ENCODE measurements at places on chromosomes 7 and 10.

GRCh38 chr7:125828153-125828700, 898.6 kb upstream of the POT1 start:
- DNase-seq, result no peak

DNA sequence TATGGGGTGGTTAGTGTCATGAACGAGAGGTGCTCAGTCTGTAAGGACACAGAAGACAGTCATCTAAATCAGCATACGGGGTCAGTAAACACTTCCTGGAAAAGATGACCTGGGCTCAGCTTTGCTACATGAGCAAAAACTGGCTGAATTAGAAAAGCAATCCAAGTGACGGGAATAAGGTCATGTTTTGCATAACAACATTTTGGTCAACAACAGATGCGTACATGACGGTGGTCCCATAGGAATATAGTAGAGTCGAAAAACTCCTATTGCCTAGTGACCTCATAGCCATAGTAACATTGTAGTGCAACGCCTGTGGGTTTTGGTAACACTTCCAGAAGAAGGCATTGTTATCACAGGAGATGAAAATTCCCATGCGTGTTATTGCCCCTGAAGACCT, 92.9 kb downstream of the CTNNA3 start:
- no peak for DNase-seq

DNA sequence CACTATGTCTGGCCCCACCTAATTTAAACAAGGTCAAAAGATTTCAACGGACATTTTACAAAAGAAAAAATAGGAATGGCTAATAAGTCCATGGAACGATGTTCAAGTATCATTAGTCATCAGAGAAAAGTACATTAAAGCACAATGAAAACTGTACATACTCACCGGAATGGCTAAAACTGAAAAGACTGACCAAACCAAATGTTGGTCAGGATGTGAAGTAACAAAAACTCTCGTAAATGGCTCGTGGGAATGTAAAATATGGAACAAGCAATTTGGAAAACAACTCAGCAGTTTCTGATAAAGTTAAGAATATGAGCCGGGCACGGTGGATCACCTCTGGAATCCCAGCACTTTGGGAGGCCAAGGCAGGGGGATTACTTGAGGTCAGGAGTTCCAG, 65.7 kb upstream of the PARD3 start:
- DNase-seq, result no peak

DNA sequence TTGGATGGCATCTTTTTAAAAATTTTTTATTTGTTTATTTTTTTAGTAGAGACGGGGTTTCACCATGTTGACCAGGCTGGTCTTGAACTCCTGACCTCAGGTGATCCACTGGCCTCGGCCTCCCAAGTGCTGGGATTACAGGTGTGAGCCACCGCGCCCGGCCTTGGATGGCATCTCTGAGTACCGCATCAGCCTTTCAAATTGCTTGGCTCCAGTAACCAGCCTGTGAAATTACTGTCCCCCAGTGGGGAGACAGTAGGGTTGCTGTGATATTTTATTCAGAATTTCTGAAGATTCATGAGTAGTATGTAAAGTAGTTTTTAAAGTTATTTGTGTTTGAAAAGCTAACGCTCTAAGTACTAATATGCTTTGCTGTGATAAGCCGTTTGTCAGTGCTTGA, 1.2 kb downstream of the NUB1 start:
- no peak for DNase-seq

- peak; percentile 48 for DNase-seq
These were observed 3.6 kb upstream of the MTPN start for GRCh38 chr7:135980665-135981180.

DNA sequence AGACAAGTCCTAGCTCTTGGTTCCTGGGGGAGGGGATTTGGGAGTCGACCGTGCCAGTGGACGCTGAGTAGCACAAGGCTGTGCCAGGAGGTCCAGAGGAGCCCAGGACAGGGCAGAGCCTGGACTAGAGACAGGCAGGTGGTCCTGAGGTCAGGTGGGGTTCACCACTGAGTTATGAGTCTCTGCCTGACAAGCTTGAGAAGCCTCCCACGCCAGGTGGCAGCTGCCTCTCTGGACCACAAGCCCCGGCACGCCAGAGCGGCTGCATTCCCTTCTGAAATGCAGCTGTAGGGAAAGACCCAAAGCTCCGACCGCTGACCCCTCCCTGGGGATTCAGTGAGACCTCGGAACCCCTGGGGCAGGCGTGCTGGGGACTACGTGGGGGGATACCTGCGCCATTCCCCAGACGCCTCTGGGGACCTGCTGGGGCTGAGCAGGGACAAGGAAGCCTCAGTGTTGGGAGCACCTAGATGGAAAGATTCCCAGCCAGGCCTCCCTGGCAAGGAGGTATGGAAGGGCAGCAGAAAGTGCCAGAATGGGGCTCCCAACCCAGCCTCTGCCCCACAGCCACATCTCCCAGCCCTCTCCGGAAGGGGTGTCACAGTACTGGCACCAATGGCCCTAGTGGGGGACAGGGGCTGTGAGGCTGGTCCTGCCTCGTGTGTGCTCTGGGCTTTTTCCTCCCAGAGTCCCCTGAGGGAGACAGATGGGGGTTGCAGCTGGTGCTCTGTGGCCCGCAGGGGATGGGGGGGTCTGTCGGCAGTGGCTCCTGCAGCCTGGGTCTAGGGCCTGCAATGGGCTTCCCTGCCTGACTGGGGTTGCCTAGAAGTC, 29.0 kb downstream of the PDGFA start:
- DNase-seq, result no peak

DNA sequence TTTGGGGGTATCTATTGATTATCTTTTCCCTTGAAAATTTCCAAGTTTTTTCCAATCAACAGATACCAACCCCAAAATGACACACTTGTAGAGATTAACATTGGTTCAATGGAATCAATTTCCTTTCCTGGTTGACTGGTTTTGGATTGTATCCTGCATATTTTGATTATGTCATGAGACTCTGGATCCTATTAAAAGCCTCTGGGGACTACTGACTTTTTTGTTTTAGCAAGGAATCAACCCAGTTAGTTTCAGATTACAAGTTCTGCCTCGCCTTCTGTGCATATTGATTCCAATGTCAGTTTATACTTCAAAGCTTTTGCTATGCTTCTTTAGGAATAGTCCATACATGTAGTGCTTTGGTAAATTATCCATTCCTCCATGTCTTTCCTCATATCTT, 29.2 kb downstream of the COPG2 start:
- DNase-seq, result no peak

GRCh38 chr10:89954787-89955566, 253.6 kb downstream of the KIF20B start:
- DNase-seq, result no peak

GRCh38 chr7:46581268-46581667, 660.2 kb upstream of the IGFBP3 start:
- DNase-seq, result no peak

DNA sequence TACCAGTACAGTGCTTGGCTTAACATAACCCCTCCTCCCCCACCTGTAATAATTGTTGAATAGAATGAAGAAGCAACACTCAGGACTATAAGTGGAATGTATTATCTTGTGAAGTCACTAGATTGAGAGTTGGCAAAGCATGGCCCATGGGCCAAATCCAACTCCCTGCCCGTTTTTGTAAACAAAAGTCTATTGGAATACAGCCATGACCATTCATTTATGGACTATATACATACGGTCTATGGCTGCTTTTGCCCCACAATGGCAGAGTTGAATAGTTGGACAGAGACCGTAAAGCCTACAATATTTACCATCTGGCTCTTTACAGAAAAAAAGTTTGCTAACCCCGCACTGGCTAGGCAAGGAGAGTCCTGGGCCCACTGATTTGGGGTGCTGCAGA, 48.1 kb upstream of the CYCS start:
- no peak for DNase-seq

- DNase-seq, result no peak
These were observed 84.0 kb downstream of the HIPK2 start for GRCh38 chr7:139693651-139694388.

- no peak for DNase-seq
These were observed 63.9 kb downstream of the PPP1R9A start for GRCh38 chr7:94971051-94971867.

- no peak for DNase-seq
These were observed 218.0 kb downstream of the PHF14 start for GRCh38 chr7:11191574-11192220.

- DNase-seq, result no peak
These were observed 284.5 kb upstream of the KLF6 start for GRCh38 chr10:4069491-4069890.

DNA sequence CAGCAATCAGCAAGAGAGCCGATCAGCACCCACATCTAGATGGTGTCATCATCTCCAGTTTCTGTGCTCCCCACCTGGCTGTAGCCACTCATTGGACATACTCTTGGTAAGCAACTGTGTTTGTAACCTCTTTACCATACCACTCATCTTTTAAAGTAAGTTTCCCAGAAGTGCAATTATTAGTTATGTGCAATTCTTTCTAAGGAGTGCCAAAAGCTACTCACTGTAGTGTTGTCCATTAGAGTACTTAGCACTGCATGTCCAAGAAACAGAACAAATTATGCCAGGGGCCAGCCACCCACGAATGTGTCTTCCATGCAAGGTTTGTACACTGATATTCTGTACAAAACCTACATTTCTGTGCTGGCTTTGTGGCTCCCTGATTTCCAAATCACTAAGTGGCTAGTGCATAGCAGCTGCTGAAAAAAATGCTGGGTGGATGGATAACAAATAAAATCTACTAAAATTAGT, 131.9 kb downstream of the SRPK2 start:
- no peak for DNase-seq

DNA sequence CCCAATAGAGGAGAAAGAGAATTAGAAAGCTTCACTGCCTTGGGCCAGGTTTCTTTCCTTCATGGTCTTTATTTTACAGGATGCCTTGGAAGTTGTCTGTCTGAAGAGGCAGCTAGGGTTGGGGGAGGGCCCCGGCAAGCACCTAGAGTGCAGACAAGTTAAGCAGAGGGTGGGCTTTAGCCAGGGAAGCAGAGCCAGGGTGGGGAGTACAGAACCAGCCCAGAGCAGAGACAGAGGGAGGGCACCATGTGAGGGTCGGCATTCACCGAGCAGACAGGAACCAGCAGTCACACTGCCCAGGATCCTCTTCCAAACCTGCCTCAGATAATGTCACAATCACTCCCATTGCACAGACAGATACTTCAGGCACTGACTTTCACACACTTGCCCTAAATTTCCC, 75.9 kb downstream of the ADARB2 start:
- DNase-seq, result no peak

DNA sequence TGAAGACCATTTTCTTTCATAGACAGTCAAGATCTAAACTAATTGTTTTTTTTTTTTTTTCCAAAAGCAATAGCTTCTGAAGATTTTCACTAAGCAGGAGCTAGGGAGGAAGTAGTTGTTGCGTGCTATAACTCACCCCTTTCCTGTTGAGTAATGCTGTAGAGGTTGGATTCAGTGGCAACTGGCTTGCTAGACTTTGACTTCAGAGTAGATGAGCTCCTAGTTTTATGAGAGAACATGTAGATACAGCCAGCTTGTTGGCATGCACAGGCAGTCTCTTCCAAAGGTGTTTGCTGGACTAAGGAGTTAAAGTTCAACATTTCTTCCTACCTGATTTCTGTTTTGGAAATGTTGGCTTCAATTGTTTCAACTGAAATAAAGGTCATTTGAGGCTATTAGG, 66.2 kb upstream of the MXI1 start:
- no peak for DNase-seq

DNA sequence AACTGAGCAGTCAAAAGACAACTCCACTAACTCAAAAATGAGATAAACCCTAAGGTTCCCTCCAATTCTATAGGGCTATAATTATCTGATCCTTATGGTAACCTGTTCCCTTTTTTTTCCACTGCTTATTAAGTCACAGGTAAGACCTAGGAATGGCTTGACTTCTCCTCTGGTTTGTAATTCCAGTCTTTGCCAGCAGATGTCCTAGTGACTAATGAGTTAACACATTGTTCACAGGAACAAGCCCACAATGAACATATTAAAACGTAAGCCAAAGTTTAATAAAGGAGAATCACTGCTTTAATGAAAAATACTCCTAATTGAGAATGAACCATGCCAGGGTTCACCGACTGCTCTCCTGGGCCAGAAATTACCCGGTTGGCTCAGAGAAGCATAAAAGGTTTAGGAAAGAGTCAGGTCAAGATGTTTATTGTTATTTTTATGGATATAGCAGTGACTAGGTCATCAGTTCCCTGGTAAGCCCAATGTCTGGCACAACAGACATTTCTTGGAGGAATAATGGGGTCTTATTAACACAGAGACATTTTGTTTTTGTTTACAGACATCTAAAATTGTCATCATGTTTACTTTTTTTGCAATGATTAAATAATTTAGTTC, 120.1 kb downstream of the ELAPOR2 start:
- DNase-seq, result no peak

DNA sequence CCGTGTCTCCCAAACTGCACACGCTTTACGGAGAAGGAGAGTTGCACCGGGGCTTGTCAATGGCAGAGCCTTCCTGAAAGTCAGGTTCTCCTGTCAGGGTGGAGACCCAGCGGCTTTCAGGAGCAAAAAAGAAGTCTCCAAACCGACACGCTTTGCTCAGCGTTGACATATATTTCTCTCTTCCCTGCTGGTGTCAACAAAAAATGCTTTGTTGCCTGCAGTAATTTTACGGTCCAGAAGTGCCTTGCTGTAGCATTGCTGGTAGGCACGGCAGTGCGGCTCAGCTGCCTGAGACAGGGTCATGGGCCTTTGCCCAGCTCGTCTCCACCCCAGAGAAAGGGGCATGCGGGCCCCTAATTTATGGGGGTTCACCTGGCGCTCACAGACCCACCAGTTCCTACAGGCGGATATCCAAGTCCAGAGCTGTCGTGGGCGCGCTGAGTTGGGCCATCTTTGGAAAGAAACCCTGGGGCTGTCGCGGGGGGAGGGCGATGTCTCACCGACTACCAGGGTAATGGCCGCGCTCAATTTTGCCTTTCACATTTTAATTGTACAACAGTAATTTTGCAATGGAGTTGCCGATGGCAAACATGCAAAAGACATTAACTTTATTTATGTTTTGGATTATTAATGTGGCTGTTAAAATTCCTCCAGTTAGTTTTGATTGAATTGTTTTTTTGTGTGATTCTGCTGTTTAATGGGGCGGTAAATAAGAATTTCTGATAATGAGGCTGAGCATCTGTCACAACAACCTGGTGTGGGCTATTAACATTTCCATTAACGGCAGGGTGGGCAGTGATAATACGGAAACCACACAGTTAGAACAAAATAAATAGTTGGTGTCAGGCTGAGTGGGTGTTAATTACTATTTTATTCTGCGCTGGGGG, 478.2 kb upstream of the FOXK1 start:
- DNase-seq, result no peak

- DNase-seq, result no peak
These were observed 99.3 kb downstream of the PIP4K2A start for GRCh38 chr10:22615101-22615500.

- DNase-seq, result no peak
These were observed 31.6 kb downstream of the SH3PXD2A start for GRCh38 chr10:103823706-103824272.

DNA sequence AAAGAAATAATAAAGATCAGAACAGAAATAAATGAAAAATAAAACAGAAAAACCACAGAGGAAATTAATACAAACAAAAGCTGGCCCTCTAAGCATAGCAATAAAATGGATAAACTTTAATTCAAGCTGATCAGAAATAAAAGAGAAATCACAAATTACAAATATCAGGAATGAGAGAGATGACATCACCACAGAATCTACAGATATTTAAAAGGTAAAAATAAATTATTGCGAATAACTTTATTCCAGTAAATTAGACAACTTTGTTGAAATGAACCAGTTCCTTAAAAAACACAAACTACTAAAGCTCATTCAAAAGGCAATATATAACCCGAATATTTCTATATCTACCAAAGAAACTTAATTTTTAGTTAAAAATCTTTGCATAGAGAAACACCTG, 131.7 kb downstream of the PPP1R3A start:
- no peak for DNase-seq

GRCh38 chr10:74051736-74052342, 53.9 kb downstream of the VCL start:
- no peak for DNase-seq

Data from activated CD4-positive, CD25-positive, alpha-beta regulatory T cell treated with anti-CD3 and anti-CD28 coated beads, Interleukin-2, amount 50 U/mL, for 16 hours (primary cell).